ENCODE measurements at places on chromosomes 5 and 9. TPM values are rescaled to one million over a fixed set of nuclear protein-coding genes. Genes with fewer than 3 reads are reported as not detected.

DNA sequence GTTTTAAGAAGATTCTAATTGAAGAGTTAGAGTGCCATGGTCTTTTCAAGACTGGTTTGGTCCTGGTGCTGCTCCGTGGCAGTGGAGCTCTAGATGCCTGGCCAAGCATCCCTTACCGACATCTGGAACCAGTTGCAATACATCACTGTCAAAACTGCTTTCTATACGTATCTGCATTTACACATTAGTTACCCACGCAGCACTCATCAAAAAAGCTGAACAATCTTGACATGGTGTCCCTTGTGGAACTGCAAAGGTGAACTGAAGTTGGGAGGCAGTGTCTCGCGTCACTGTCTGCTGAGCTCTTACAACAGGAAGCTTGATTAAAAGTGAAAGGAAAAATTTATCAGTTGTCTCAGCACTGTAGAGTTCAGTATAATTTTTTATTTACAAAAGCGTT is 82.6 kb downstream of the PBX3 start:
- peak overlapping the region; percentile 30 for H3K4me3 ChIP-seq
- H3K27ac ChIP-seq = peak overlapping the region; percentile 39
- H3K4me1 ChIP-seq = no peaks in the 10 kb centered on the region
- H3K27me3 ChIP-seq = no peaks in the 10 kb centered on the region
- no peak for DNase-seq
- no peaks in the 10 kb centered on the region for H3K36me3 ChIP-seq

DNA sequence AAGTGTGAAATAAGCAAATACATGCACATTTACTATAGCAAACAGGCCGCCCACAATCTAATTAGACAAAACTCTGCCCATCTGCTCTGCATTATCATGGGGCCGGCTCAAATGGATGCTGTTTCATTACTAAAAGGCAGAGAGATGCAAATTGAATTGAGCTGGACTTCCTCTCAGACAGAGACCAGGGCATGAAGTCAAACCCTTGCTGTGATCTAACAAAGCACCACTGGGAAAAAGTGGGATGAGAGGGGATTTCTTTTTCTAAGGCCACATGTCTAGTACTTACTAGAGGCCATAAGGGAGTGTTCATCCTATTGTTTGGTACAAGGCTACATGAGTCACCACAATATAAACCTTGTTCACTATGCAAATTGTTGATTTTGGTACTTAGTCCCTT is 614.7 kb downstream of the ISL1 start:
- no peaks in the 10 kb centered on the region for H3K27me3 ChIP-seq
- H3K4me1 ChIP-seq = no peaks in the 10 kb centered on the region
- no peak for DNase-seq
- H3K36me3 ChIP-seq = no peaks in the 10 kb centered on the region
- no peak overlapping the region for H3K27ac ChIP-seq

DNA sequence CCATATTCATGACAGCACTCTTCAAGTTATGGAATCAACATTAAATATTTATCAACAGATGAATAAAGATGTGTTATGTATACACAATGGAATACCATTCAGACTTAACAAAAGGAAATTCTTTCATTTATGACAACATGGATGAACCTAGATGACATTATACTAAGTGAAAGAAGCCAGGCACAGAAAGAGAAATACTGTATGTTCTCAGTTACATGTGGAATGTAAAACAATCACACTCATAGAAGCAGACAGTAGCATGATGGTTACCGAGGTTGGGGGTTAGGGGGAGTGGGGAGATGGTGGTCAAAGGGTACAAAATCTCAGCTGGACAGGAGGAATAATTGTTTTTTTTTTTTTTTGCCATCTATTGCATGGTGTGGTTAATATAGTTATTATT is 431.9 kb downstream of the DMAC1 start:
- H3K4me3 ChIP-seq = no peak overlapping the region
- no peaks in the 10 kb centered on the region for H3K36me3 ChIP-seq
- no peaks in the 10 kb centered on the region for H3K4me1 ChIP-seq

DNA sequence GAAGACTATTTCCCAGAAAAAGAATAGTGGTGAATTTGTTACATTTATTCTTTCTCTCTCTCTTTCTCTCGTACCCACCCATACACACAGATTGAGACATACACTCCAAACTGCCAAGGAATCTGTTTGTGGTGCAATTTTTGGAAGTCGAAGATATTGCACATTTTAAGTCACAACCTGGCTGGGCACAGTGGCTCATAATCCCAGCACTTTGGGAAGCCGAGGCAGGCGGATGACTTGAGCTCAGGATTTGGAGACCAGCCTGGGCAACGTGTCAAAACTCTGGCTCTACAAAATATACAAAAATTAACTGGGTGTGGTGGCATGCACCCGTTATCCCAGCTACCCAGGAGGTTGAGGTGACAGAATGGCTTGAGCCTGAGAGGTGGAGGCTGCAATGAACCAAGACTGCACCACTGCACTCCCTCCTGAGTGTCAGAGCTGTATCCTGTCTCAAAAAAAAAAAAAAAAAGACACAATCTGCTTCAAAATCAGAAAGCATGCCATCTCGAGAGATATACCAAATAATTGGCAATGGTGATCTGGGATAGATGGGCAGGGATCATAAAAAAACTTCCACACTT is 19.2 kb upstream of the PLIN2 start:
- no peak for DNase-seq
- H3K4me1 ChIP-seq = no peaks in the 10 kb centered on the region
- no peaks in the 10 kb centered on the region for H3K36me3 ChIP-seq
- no peak overlapping the region for H3K27ac ChIP-seq

The CDX1 gene
- total RNA-seq = not detected

The ANKRD34B gene
- total RNA-seq = 0.10 TPM

The PROB1 gene
- total RNA-seq = 2.3 TPM

DNA sequence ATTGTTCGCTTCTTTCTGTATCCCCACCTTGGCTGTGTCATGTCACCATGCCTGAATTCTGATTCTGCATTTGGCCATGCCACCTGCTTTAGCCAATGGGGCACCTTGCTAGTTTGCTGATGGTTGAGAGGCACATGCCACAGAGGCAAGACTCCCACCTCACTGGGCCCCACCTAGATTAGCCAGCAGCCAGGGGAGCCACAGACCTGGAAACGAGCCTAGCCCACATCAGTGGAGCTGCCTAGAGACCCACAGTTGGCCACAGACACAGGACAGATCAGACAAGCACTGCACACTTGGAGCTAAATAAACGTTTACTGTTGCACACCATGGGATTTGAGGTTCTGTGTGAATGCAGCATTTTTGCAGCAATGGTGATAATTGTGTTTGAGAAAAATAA is 252.1 kb downstream of the LURAP1L start:
- no peak overlapping the region for H3K27ac ChIP-seq
- H3K4me1 ChIP-seq = no peaks in the 10 kb centered on the region
- H3K4me3 ChIP-seq = no peak overlapping the region
- H3K27me3 ChIP-seq = no peaks in the 10 kb centered on the region
- no peak for DNase-seq
- H3K36me3 ChIP-seq = no peaks in the 10 kb centered on the region

Data from Panc1 (cell line).